ENCODE measurements at places on chromosomes 12 and 14.

DNA sequence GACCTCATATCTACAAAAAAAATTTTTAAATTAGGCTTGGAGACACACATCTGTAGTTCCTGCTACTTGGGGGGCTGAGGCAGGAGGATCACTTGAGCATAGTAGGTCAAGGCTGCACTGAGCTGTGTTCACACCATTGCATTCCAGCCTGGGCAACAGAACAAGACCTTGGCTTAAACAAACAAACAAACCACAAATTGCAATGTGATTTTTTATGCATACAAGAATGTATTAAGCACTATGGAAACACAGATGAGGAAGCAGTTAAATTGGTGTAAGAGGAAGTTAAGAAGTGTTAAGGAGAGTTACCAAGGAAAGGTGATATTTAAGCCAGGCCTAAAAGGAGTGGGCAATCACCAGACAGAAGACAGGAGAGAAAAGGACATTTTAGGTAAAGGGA is 83.6 kb upstream of the HECTD1 start:
- no peak for DNase-seq

DNA sequence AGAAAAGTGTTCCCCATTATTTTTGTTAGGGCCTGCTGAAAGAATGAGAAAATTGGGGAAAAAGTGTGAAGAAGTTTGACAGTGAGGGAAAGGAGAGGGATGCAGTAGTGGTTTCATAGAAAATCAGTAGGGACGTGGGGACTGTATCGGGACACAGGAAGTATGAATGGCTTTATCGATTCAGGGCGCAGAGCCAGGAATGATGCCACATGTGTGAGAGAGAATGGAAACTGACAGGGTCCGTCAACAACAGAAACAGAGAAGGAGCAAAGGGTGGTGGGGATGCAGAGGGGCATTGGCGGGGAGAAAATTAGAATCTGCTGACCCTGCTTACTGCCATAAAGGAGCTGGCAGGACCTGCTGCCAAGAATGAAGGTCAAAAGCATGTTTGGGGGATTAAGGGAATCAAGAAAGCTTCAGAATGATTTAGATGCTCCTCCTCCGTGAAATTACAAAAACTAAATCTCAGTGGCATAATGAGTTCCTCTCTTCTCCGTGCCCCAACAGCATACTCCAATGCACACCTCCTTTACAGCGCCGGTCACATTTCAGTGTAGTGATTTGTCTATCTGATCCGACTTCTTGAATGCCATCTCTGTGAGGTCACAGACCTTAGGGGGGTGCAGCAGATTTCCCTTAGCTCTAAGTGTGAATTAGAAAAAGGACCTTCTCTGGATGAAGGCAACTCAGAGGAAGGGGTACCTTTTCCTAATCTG is 92.6 kb downstream of the EMP1 start:
- no peak for DNase-seq

GRCh38 chr12:85363382-85364190 is 83.6 kb downstream of the ALX1 start:
- no peak for DNase-seq

GRCh38 chr12:79408689-79409088 is 282.1 kb downstream of the PAWR start:
- no peak for DNase-seq

DNA sequence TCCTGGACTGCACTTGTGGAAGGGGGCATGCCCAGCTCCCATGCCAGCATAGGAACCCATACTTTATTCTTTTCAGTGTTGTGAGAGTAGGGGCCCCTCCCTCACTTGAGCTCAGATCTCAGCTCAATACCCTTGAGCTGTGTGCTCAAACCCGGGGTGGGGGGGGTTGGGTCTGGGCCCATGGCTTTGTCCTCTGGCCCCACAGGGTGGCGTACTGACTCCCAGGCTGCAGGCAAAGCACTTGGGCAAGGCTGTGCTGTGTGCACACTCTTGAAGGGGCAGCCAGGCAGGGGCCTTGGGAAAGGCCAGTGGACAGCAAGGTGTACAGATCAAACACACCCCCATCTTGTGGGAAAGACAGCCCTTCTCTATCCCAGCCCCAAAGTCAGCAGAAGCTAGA is 81.8 kb downstream of the WIF1 start:
- DNase-seq, result no peak

- no peak for DNase-seq
Observed at GRCh38 chr12:14201291-14201690, 164.2 kb upstream of the ATF7IP start.

DNA sequence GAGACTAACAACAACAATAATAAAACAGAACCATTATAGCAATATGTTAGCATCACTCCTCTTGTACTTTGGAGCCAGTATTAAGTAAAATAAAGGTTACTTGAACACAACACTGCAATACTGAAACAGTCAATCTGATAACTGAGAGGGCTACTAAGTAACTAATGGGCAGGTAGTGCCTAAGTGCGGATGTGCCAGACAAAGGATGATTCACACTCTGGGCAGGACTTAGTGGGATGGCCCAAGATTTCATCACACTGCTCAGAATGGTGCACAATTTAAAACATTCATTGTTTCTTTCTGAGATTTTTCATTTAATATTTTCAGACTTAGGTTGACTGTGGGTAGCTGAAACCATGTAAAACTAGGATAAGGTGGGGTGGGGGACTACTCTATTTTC is 131.9 kb upstream of the CAND1 start:
- DNase-seq, result no peak

GRCh38 chr14:80663541-80663940 is 278.0 kb downstream of the CEP128 start:
- DNase-seq, result no peak

GRCh38 chr12:68358532-68359485 is 26.6 kb upstream of the MDM1 start:
- peak; percentile 98 for DNase-seq

DNA sequence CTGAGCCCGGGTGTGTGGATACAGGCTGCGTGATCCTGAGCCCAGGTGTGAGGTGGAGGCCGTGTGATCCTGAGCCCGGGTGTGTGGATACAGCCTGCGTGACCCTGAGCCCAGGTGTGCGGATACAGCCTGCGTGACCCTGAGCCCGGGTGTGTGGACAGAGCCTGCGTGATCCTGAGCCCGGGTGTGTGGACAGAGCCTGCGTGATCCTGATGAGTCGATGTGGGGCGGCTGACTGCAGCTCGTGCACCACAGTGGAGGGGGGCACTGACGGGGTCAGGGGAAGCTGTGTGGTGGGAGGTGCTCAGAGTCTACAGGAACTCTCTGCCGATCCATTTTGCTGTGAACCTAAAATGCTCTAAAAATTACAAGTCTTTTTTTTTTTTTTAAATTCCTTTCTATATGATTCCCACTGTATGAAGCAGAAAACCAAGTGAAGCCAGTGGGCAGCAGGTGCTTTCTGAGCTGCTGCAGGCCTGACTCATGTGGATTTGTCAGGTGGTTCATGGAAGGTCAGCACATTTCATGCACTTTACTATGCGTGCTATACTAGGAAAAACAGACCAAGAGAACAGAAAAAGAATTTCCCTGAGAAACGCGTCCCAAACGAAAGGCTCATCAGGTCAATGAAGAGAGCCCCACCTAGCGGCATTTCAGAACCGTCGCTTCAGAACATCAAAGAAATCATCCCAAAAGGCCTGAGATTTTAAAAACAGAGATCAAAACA is 19.3 kb downstream of the BRF1 start:
- peak; percentile 22 for DNase-seq

GRCh38 chr14:24662753-24663152 is 28.8 kb upstream of the GZMB start:
- no peak for DNase-seq

GRCh38 chr14:72793156-72793939 is 100.6 kb downstream of the DPF3 start:
- DNase-seq, result no peak

DNA sequence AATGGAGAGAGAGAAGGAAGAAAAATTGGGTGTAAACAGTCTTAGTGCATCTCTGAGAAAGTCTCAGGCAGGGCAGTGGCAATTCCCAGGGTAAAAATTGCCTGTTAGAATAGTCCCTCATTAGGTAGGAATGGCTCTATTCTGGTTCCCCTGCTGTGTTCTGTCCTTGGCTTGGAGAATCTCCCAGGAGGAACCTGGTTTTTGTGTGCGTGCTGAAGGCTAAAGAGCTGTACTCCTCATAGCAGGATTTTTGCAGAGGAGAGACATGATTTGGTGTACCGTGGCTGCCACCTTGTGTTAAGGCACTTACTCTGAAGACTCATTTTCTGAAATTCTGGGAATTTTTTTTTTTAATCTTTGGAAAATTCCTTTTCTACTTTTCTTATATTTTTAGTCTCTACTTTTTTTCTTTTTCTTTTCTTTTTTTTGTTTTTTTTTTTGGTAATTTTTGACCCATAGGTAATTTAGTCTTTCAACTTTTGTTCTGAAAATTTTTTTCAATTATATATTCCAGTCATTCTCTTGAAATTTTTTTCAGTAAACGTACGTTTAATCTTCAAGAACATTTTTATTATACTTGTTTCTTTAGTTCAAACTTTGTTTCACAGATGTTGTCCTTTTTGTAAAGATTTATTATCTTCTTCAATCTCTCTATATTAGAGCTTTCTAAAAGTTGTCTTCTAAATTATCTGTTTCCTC is 63.8 kb downstream of the FBXO33 start:
- DNase-seq, result peak; percentile 12

GRCh38 chr14:104427131-104427851 is 152.3 kb upstream of the C14orf180 start:
- DNase-seq, result no peak

- no peak for DNase-seq
Observed at GRCh38 chr14:75433631-75434071, 5.8 kb downstream of the JDP2 start.

- no peak for DNase-seq
Observed at GRCh38 chr12:50728841-50729240, 35.1 kb upstream of the ATF1 start.

GRCh38 chr14:100467939-100468338 is 119.3 kb downstream of the BEGAIN start:
- DNase-seq, result no peak

DNA sequence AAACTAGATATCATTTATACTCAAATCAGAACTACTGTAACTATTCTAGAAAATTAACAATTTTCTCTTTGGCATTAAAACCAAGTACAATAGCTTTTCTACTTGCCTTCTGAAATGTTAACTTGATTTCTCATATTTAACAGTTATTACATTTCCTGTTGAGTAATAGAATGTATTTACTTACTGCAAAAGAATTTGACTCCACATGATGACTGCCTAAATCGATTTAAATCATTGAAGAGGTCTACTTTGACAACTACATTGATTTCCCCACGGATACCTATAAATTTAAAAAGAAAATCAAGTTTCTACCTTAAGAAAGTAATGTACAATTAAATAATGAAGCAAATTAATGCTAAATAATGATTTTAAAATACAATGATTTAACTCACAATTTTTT is 18.9 kb downstream of the C2CD5 start:
- DNase-seq, result no peak

GRCh38 chr12:13148485-13148847 is 45.0 kb upstream of the GSG1 start:
- DNase-seq, result no peak

- no peak for DNase-seq
Observed at GRCh38 chr12:42933461-42934081, 344.0 kb upstream of the PRICKLE1 start.

- DNase-seq, result peak; percentile 42
Observed at GRCh38 chr12:131454418-131455217, 256.3 kb upstream of the SFSWAP start.

- no peak for DNase-seq
Observed at GRCh38 chr14:96792591-96792990, 4.6 kb upstream of the VRK1 start.

GRCh38 chr12:3351731-3352130 is 139.3 kb upstream of the PRMT8 start:
- no peak for DNase-seq

GRCh38 chr14:32622742-32623141 is 293.6 kb downstream of the AKAP6 start:
- DNase-seq, result no peak

GRCh38 chr12:89521364-89522223 is 3.0 kb downstream of the GALNT4 start:
- no peak for DNase-seq

DNA sequence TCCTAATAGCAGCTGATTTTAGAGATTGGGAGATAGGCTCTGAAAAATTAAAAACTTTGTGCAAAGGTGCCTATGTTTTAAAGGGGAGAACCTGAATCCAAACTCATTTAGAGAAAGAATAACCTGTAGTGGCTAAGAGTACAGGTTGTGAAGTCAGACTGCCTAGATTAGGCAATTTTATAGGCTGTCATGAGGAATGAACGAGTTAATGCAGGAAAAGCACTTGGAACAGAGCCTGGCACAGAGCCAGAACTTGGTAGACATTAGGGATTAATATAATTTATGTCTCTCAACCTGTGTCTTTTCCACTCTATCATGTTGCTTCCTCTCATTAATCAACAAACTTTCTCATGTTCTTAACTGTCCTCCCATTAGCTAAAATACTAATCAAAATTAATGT is 98.1 kb downstream of the WIF1 start:
- no peak for DNase-seq

GRCh38 chr14:29724991-29725390 is 202.7 kb downstream of the PRKD1 start:
- DNase-seq, result no peak

DNA sequence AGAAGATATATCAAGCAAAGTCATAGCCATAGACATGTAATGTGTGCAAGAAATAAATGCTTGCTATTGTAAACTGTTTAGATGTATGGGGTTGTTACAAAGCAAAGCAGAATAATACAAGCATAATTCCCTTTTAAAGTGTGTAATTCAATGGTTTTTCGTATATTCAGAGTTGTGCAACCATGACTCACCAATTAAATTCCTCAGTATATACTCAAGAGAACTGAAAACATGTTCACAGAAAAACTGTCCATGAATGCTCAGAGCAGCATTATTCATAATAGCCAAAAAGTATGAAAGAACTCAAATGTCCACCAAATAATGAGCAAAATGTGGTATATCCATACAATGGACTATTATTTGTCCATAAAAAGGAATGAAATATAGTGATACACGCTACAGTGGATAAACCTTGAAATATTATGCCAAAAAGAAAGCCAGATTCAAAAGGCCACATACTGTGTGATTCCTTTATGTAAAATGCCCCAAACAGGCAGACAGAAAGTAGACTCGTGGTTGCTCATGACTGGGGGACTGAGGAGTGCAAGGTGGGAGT is 9.3 kb downstream of the GXYLT1 start:
- peak; percentile 24 for DNase-seq

All from inflammatory macrophage treated with lipopolysaccharide for 1 hour (primary cell).